Esophagus muscularis mucosa (tissue), 4 donors: ENCODE measurements at places on chromosomes 12 and 14. TPM values are rescaled to one million over a fixed set of nuclear protein-coding genes. Genes with fewer than 3 reads are reported as not detected.

DNA sequence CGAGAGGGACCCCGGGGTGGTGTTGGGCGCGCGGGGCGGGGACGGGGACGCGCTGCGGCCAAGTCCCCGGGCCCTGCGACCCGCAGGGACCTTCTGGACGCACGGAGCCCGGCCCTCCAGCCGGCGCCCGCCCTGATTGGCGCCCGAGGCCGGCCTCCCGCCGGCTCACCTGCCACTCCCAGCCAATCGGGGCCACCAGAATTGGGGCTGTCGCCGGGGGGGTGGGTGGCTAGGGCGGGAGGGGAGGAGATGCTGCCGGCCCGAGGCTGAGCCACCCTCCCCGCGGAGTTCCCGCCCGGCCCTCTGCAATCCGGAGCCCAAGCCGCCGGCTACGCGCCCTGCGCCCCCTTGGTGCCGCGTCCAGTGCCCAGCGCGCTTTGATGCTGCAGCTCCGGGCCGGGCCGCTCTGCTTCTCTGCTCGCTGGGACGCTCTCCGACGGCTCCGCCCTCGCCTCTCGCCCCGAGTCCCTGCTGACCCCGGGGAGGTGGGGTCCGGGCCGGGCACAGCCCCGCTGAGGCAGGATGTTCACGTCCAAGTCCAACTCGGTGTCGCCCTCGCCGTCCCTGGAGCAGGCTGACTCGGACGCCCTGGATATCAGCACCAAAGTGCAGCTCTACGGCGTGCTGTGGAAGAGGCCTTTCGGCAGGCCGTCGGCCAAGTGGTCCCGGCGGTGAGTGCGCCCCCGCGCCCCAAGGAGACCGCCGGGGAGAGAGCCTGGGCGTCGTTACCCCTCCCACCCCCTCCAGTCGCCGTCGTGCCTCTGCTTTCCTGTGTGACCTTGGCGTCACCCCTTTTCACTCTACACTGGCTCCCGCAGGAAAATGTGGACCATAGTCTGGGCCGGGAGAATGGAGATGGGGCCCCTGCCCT, at the start of gene PLEKHD1:
Gene PLEKHD1, plus strand, starts transcription at position 285 of the 871 bp plus-strand sequence. Its CDS starts 238 bp downstream, at position 523.
- no peak for DNase-seq

GRCh38 chr14:49396801-49397200, 189.4 kb downstream of the RPS29 start:
- no peak for DNase-seq

The RBP5 gene
- total RNA-seq: 0.46 TPM

DNA sequence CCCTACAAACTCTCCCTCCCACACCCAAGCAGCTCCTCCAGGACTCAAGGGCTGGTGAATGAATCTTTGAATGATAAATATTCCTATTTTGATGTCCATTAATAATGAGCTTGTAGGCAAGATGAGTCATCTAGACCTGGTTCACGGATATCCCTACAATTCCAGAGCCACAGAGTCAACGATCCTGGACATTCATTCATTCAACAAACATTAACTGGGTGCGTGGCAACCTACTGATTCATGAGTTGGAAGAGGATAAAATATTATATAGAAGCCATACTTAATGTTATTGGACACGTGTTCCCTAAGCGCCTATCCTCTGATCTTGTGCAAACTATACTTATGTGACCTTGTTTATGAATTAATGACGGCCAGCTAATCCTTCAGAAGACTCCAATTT, 420 bp upstream of the OTUB2 start:
- DNase-seq: no peak

DNA sequence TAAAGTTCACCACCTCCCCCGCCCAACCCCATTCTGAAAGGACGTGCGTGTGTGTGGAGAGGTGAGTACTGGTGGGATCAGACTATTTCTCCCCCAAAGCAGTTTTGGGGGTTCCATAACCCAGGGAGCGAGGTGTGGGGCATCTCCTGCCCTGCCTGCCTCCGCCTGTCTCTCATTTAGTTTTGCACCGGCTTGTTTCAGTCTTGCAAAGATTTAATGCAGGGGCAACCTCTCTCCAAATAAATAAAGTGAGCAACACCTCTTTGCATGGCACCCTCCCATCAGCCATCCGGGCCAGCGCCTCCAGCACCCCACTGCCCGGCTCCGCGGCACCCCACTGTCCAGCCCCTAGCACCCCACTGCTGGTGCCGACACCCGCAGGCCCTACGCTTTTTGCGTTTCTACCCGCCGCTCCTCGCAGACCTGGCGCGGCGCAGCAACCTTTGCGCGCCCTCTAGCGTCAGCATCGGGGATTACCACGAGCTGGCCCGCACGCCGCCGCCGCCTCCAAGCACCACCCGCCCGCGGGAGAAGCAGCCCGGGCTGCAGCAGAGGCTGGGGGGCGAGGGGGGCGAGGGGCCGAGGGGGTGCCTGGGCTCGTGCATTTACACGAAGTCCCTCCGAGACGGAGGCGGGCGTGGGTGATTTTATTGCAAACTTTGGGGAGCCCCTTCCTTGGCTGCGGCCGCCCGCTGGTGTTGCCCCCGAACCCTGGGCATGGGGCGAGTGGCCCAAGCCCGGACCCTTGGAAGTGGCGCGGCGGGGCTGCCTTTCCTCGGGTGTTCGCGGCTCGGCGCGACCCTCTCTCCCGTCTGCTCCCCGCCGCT, 55.8 kb upstream of the VRK1 start:
- DNase-seq: no peak

The AQP5 gene
- not detected for total RNA-seq

DNA sequence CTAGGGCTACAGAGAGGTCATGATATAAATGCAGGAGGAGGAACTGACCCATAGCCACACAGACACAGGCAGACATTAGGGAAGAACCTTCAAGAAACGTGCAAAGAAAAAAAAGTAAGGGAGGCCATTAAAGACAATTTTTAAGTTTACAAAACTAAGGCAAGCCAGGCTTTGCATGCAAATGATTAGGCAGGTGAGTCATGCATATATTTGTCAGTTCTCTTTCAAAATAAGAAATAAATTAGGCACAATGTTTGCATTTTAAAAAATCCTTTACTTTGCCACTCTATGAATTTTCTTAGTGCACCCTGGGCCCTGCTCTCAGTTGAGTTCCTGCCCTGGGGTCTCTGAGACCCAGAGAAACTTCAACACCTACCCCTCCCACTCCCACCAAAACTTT, 75.0 kb downstream of the PRMT8 start:
- DNase-seq: no peak

DNA sequence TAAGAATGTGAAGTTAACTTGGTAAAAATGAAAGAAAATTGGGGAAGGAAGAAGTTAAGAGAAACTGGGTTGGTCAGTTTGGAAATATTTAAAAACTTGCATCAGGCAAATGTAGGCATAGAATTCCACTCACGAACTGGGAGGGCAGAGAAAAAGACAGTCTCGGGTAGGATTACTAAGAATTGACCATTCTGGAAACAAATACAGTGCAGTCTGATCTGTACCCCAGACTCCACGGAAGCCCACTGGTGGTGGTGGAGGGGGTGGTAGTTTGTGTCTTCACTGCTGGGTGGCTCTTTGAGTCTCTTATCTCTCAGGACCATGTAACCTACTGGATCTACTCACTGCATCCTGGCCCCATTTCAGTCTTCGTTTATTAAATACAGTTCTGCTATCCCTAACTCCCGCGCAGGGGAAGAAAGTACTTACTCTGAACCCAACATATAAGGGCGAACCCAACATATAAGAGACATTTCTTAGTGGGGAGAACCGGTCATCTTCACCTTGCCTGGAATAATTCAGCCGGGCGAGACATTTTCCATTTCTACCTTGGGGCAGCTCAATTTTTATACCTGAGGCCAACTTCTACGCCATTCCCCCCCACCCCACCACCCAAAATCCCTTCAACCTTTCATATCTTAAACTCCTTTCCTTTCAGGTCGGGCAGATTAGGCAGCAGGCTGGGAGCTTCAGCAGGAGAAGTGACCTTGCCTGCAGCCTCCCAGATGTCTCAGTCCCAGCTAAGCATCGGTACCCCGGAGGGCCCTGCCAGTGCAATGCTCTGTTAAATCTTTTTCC, 1.7 kb downstream of the SLC2A3 start:
- DNase-seq: no peak

GRCh38 chr14:75246546-75247285, 31.9 kb upstream of the FOS start:
- DNase-seq: no peak

GRCh38 chr12:110304061-110304551, 23.1 kb downstream of the ATP2A2 start:
- no peak for DNase-seq

GRCh38 chr14:74265301-74265965, 26.2 kb downstream of the VSX2 start:
- no peak for DNase-seq

- no peak for DNase-seq
These were observed 1.3 kb downstream of the TEAD4 start for GRCh38 chr12:2960390-2960956.

- DNase-seq: no peak
These were observed 17.7 kb upstream of the SERPINA4 start for GRCh38 chr14:94543449-94544124.

DNA sequence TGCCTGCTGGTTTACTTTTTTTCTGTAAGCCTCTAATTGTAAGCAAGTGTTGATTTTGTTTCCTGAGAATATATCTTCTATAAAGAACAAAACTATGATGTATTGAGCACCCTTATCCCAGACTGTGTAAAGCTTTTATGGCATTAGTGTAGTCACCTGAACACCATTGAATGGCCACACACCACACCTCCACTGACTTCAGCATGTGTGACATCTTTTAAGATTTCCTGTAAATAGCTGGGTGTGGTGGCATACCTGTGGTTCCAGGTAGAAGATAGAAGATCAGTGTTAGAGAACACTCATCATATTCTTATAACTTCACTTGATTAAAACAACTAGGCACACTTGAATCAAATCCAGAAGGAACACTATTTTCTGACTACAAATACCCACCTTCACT, 51.3 kb downstream of the WBP11 start:
- no peak for DNase-seq

The LGR5 gene
- total RNA-seq: 0.34 TPM

GRCh38 chr12:22437031-22437806, 102.7 kb upstream of the ST8SIA1 start:
- no peak for DNase-seq

GRCh38 chr14:34826661-34827060, 48.5 kb downstream of the BAZ1A start:
- no peak for DNase-seq

- DNase-seq: no peak
These were observed 25.1 kb downstream of the MEG3 start for GRCh38 chr14:100850841-100851585.

- no peak for DNase-seq
These were observed 50.2 kb upstream of the OTX2 start for GRCh38 chr14:56860441-56860840.

DNA sequence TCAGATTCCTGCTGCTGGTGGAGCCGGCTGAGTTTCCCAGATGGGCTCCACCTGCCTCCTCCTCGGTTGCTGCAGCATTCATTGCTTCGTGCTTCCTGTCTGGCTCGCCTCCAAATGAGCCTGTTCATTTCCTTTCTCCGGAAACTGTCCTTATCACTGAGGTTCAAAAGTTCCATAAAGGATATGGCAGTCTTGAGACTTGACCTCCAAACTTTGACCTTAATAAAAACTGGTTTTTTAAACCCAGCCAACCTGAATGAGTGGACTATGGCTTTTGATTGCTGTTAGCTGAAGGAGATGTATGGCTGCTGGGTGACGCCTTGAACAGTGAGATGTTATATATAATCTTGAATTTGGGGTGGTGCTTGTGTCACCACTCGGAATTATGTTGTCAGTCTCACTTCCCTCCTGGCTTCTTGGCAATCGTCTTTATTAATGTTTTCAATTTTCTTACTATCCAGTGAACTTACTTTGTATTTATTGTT, 62.7 kb downstream of the RASSF3 start:
- no peak for DNase-seq

GRCh38 chr12:94263011-94263811, 114.8 kb downstream of the PLXNC1 start:
- no peak for DNase-seq

The KCNH3 gene
- 0.66 TPM for total RNA-seq

DNA sequence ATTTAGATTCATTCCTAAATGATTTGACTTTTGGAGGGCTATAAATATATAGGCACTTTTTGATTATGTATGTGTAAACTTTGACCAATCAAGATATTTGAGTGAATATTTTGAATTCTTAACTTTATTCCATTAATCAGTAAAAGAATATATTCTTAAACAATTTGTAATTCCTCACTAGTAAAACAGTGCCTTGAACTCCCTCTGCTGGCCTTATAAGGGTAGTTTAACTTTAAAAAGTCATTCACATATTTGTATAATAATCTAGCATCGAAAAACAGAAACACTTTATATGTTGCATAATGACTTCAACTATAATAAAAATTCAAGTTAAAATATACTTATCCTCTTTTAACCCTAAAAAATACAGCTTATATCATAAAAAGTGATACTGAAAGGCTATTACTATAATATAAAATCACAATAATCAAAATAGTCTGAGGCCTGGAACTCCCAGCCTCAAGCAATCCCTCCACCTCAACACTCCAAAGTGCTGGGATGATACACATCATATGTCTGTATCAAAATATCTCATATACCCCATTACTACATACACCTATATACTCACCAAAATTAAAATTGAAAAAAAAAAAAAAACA, 31.2 kb downstream of the CCDC59 start:
- no peak for DNase-seq

DNA sequence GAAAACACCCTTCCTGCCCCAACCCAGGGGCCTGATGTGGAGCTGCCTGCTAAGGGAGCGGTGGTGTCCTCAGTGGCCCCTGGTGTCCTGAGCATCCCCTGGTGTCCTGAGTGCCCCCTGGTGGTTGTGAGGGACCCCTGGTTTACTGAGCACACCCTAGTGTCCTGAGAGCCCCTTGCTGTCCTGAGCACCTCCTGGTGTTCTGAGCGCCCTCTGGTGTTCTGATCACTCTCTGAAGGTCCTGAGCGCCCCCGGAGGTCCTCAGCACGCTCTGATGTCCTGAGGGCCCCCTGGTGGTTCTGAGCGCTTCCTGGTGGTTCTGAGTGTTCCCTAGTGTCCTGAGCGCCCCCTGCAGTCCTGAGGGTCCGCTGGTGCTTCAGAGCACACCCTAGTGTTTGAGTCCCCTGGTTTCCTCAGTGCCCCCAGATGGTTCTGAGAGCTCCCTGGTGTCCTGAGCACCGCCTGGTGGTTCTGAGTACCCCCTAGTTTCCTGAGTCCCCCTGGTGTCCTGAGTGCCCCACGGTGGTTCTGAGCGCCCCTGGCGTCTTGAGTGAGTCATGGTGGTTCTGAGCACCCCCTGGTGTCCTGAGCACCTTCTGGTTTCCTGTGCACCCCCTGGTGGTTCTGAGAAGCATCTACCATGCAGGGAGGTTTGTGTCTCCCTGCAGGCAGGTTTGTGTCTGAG, 1004.2 kb downstream of the TMEM121 start:
- DNase-seq: no peak

The TMEM253 gene
- not detected for total RNA-seq

DNA sequence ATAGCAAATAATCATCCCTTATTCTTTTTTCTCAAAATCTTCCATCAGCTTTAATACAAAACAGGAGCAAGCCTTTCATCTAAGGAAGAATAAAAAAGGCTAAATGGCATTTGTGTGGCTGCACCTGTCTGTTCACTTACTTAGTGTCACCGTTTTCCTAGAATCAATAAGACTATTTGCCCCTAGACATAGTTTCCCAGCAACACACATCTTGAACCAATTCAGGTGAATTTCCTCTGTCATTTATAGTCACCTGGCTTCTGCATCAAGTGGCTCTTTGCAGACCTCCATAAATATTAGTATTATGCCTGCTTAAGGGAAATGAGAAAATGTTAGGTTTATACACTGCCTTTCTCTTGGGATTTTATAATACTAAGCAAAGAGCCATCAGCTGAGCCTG, 17.4 kb upstream of the GCH1 start:
- DNase-seq: no peak

The LHX5 gene
- not detected for total RNA-seq

GRCh38 chr12:117240081-117240755, 49.9 kb upstream of the FBXO21 start:
- DNase-seq: no peak
